ENCODE measurements at places on chromosomes 7 and 10.

DNA sequence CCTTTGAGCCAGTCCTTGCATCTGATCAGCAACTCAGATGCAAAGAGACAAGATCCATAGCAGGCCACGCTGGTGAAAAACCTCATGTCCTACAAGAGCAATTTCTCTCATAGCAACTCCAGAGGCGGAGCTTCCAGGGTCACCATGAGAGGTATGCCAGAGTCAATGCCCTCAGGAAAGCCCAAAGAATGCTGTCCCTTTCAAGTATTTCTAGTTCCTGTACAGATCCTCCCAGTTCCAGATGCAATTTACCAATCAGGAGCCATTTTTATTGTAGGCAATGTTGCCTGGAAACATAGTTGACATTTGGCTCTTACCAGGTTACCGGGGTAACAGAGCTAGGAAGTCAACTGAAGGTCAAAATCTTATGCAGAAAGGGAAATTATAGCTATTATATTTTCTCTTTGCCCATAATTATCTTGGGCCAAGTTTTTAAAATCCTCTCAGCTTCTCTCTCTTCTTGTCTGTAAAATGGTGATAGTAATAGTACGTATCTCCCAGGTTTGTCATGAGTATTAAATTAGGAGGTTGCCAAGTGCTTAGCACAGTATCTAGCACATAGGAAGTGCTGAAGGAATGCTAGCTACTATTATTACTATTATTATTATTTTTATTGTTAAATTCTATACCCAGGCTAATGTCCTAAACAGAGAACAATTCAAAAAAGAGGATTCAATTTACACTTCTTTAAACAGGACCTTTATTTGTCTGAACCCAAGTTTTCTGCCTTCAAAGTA, 46.3 kb upstream of the TM9SF3 start:
- DNase-seq: no peak

DNA sequence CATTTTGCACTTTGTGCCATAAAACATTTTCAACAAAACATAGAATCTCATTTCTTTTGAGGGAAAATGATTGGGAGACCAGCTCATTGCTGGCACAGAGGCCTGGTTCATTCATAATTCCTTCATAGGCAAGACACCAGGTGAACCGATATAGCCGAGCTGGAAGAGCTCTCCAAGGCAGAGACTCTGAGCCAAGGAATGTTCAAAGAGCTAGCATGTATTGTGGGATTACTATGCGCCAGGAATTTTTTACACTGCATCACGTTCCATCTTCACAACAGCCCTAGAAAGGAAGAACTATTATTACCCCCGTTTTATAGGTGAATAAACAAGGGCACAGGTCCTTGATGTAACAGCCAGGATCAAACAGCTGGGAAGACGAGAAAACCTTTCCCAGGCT, 2.1 kb upstream of the IL6 start:
- no peak for DNase-seq

DNA sequence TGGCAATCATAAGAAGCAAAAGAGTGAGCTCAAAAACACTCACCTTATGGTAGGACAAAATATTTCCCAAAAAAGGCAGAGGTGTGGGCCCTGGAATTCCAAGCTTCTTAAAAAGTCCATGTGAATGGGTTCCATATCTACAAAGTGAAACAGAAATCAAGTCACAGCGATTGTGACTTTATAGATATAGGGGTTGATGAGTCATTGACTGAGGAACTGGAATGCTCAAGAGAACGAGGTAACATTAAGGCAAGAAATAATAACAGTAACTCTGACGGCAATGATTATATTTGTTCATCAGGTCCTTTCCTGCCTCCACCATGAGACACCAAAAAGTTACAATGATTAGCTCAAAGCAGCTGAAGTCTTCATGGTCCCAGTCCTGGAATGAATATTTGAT, 4.0 kb downstream of the CYP3A4 start:
- no peak for DNase-seq

GRCh38 chr7:94949532-94949931, 42.1 kb downstream of the PPP1R9A start:
- DNase-seq: no peak

DNA sequence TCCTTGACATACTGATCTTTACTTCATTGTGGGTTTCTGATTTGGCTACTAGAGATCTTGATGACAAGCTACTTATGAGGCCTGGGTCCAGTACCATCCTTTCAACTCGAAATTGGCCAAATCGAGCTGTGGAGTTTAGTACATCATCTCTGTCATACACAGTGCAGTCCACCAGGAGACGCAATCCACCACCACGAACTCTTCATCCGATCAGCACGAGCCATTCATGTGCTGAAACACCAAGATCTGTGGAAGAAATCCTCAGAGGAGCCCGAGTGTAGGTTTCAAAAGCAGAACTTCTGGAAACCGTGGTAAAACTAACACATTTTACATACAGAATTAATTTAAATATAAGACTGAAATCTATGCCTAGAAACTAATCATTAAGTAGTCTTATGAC, 14.2 kb downstream of the DNAJC9 start:
- no peak for DNase-seq

GRCh38 chr10:84333864-84334451, 5.6 kb downstream of the CCSER2 start:
- DNase-seq: no peak
